ENCODE measurements at places on chromosomes 5 and 9.
A peak's percentile ranks its signal among the peaks of the same experiment; 100 is the strongest.

DNA sequence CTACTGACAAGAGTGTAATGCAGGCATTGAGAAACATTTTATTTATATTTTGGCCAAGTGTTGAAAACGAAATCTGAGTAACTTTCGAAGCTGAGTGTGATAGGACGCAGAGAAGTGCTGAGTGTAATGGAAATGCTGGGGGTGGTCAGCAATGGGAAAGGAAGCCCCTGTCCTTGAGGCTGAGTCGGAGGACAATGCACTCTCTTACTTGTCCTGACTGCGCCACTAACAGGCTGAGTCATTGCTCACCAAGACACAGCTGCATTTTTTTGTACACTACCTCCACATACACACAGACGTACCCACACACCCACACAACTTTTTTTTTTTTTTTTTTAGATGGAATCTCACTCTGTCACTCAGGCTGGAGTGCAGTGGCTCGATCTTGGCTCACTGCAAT is 637.7 kb downstream of the SLCO4C1 start:
- no peak for DNase-seq

- DNase-seq, result no peak
Observed at GRCh38 chr5:141915881-141916336, 7.8 kb upstream of the DELE1 start.

GRCh38 chr5:2914022-2914661 is 162.7 kb upstream of the IRX2 start:
- no peak for DNase-seq

- no peak for DNase-seq
Observed at GRCh38 chr5:125262782-125263181, 516.3 kb upstream of the ZNF608 start.

DNA sequence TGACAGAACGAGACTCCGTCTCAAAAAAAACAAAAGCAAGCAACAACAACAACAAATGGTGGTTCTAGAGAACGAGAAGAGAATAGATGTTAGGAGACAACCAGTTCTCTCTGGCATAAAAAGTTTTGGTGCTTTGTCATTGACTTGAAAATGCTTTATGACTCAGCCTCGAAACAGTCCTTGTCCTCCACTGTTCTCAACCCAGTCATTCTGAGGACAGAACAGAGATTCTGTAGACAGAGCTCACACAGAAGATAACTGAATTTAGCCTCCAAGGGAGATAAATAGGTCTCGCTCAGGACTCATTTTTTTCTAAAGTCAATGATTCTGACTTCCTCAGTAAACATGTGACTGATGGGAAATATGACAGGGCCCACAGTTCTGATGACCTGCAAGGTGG is 76.0 kb upstream of the FSTL4 start:
- no peak for DNase-seq

GRCh38 chr5:147393874-147394672 is 115.8 kb downstream of the DPYSL3 start:
- DNase-seq, result no peak

GRCh38 chr5:177084175-177084574 is 2.5 kb upstream of the FGFR4 start:
- no peak for DNase-seq

GRCh38 chr5:118956727-118957126 is 31.6 kb downstream of the DTWD2 start:
- DNase-seq, result peak; percentile 15

- DNase-seq, result peak; percentile 63
Observed at GRCh38 chr5:17235731-17236330, 18.4 kb downstream of the BASP1 start.

- peak; percentile 44 for DNase-seq
Observed at GRCh38 chr5:106380736-106381135, 1290.0 kb downstream of the EFNA5 start.

- peak; percentile 82 for DNase-seq
Observed at GRCh38 chr9:76216161-76216649, 178.0 kb downstream of the RFK start.

GRCh38 chr5:160175438-160176218 is 53.7 kb upstream of the FABP6 start:
- no peak for DNase-seq

DNA sequence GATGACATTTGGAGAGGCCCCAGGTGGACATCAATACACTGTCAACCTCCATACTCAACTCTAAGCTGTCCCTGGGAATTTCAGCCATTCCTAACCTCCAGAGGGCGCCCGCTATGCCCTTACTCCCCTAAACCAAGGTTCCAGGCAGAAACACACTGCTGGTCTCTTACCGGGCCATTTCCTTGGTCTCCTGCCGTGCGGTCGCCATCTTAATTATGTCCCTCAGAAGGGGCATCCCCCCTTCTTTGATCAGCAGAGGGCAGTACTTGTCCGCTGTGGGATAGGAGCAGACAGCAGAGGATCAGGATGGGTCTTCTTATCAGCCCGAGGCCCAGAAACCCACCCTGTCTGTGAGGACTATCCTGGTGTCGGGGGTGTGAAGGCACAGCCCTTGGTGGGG is 9.3 kb upstream of the ZDHHC12 start:
- DNase-seq, result peak; percentile 76

- DNase-seq, result no peak
Observed at GRCh38 chr5:178445534-178445933, 144.7 kb downstream of the COL23A1 start.

GRCh38 chr5:76831110-76831452 is 12.3 kb downstream of the F2RL1 start:
- DNase-seq, result peak; percentile 84

- no peak for DNase-seq
Observed at GRCh38 chr5:74514888-74515551, 125.5 kb downstream of the ENC1 start.

DNA sequence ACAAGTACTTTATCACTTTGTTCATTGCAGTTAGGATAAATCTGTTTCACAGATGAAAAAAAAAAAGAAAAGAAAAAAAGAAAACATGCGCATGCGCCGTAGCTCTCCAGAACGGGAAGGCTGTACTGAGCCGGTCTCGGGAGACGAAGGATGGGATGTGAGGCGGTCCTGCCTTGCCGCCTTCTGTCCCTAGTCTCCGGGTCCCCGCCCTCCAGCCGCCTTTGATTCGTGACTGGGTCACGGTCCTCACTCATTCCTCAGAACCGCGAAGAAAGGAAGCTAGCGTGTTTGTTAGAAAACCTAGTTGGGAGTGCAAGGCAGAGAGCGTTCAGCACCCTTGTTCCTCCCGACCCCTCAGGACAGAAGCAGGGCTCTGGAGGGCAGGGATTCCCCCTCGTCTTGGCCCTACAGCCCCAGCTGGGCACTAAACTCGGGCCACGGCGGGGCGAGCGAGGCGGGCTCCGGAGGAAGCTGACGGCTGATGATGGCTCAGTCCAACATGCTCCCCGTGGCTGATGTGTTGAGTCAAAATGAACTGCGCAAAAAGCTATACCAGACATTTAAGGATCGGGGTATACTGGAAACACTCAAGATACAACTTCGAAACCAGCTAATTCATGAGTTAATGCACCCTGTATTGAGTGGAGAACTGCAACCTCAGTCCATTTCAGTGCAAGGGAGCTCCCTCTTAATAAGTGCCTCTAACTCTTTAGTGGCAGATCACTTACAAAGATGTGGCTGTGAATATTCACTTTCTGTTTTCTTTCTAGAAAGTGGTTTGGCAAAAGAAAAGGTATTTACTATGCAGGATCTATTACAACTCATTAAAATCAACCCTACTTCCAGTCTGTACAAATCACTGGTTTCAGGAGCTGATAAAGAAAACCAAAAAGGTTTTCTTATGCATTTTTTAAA is 40.0 kb downstream of the CPLANE1 start:
- DNase-seq, result no peak

DNA sequence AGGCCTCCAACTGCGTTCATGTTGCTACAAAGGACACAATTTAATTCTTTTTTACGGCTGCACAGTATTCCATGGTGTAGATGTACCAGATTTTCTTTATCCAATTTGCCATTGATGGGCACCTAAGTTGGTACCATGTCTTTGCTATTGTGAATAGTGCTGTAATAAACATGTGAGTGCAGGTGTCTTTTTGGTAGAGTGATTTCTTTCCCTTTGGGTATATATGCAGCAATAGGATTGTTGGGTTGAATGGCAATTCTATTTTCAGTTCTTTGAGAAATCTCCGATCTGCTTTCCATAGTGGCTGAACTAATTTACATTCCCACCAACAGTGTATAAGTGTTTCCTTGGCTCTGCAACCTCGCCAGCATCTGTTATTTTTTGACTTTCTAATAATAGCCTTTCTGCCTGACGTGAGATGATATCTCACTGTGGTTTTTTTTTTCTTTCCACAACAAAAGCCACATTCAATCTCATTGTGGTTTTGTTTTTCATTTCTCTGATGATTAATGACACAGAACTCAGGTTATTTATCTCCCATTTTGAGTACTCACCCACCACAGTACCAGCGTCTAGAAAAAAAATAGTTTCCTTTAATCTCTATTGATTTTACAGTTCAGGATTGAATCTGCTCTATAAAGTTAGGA is 21.9 kb downstream of the ARRDC3 start:
- no peak for DNase-seq

- DNase-seq, result no peak
Observed at GRCh38 chr9:11471321-11471720, 858.5 kb upstream of the PTPRD start.

DNA sequence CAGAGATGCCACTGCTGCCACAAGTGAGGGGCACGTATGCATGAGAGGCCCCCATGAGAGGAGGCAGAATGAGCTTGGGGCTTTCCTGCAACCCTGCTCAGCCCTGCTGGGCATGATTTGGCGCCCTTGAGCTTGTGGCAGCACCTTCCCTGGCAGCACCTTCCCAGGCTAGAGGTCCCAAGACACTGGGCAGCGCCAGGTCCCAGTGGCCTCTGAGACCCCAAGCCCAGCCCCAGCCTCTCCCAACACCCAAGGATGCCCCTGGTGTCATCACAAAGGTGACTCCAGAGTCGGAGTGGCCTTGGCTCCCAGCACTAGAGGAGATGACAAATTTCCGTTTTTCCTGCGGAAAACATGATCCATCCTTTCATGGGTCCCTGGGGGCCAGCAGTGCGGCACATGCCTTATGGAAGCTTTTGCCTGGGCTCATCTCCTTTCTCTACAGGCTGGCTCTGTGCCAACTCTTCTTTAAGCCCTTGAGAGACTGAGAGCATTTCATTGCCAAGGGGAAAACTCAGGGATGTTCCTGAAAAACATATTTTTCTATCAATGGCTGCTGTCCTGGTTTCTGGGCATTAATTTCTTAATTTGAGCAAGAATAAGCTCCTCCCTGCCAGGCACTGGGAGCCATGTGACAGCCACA is 77.1 kb upstream of the ADAMTS2 start:
- no peak for DNase-seq

GRCh38 chr5:162888268-162888667 is 549.1 kb upstream of the CCNG1 start:
- no peak for DNase-seq

DNA sequence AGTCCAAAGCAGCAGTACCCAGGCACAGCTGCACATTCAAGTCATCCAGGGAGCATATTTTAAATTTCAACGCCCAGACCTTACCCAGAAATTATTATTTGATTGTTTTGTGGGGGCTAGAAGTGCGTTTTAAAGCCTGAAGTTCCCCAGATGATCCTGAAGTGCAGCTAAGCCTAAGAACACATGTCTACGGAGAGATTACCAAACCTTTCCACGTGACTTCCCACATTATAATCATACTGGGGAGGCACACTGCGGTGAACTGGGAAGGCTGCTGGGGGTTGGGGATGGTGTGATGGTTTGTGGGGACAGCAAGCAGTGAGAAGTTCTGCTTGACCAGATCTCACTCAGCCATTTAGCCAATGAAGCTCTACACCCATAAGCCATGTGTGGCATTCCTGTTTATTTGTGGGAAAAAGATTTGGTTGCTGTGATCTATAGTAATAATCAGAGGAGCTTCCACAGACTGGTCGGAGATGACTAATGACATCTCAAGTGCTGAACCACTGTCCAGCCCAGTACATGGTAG is 93.4 kb upstream of the CDH6 start:
- DNase-seq, result no peak

GRCh38 chr5:171840066-171840465 is 54.4 kb downstream of the SMIM23 start:
- DNase-seq, result no peak

DNA sequence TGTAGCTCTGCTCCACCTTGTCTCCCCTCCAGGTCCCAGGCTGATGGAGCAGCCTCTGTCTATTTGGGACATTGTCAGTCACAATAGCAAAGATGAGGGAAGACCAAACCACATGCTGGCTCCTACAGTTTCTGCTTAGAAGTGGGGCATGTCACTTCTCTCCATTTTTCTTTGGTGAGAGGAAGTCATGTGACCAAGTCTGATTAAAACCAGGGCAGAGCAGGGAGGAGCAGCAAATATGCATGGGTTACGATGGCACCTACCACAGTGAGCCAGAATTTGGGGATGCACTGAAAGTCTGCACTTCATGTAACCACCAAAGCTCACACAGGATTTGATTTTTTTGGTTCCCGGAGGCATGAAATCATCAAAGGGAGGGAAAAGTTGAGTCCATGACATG is 234.6 kb downstream of the CDK5RAP2 start:
- DNase-seq, result no peak

GRCh38 chr5:67291671-67292070 is 95.1 kb upstream of the CD180 start:
- no peak for DNase-seq

DNA sequence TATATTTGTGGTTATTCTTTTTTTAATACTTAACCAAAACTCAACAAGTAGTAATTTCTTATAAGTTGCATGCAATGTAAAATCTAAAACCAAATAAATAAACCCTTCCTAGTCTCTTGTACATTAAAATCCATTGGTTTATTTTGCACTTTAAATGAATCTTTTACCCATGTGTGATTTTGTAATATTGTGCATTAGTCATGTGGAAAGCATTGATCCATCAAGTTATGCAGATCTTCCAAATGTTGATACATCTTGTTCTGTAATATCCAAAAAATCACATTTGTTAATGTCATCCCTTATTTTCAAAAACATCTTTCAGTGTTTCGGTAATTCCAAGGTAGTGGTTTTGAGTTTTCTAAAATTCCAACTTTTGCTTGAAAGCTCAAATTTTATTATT is 63.3 kb downstream of the CWC27 start:
- no peak for DNase-seq

Measured in astrocyte of the cerebellum (primary cell).